ENCODE measurements at places on chromosomes 2 and 18. TPM values are rescaled to one million over a fixed set of nuclear protein-coding genes. Genes with fewer than 3 reads are reported as not detected.

DNA sequence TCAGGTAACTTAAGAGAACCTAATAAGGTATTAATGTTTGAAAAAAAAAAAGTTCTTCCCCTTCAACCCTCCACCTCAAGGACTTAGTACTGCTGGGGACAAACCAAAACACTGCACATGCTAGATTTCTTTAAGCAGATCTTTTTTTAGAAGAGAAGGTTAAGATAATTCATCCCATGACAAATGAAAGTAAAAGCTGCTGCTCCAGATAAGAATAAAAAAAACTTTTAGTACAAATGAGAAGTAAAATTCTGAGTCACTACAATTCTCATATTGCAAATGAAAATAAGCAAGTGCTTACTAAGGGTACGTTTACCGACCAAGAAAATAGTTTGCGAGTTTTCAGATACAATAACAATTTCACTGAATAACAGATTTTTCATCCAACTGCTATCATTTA, 8.9 kb downstream of the STAM2 start:
- DNase-seq: no peak

GRCh38 chr2:178910005-178910404, 102.8 kb upstream of the TTN start:
- no peak for DNase-seq

GRCh38 chr2:96763511-96764252, 3.0 kb downstream of the CNNM4 start:
- DNase-seq: peak; percentile 37

- no peak for DNase-seq
Observed at GRCh38 chr18:5909125-5909524, 13.8 kb upstream of the TMEM200C start.

GRCh38 chr2:145114726-145115125, 594.8 kb upstream of the ZEB2 start:
- no peak for DNase-seq

DNA sequence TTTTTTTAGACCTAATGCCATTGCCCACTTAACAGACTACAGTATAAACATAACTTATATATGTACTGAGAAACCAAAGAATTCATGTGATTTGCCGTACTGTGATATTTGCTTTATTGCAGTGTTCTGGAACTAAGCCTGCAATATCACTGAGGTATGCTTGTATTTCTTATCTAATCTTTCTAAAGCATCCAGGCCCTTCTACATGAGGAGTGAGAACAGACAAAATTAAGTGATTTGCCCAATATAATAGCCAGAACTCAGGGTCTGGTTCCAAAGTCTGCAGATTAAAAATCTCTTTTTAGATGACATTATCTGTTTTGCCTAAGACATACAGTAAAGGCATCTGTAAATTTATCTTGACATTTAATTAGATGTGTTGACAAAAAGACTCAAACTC, 41.9 kb downstream of the BMPR2 start:
- DNase-seq: no peak

- no peak for DNase-seq
Observed at GRCh38 chr18:11305507-11305906, 156.1 kb upstream of the PIEZO2 start.

- DNase-seq: no peak
Observed at GRCh38 chr2:168560817-168561499, 104.9 kb downstream of the CERS6 start.

- DNase-seq: no peak
Observed at GRCh38 chr2:71715241-71715750, 261.9 kb downstream of the DYSF start.

DNA sequence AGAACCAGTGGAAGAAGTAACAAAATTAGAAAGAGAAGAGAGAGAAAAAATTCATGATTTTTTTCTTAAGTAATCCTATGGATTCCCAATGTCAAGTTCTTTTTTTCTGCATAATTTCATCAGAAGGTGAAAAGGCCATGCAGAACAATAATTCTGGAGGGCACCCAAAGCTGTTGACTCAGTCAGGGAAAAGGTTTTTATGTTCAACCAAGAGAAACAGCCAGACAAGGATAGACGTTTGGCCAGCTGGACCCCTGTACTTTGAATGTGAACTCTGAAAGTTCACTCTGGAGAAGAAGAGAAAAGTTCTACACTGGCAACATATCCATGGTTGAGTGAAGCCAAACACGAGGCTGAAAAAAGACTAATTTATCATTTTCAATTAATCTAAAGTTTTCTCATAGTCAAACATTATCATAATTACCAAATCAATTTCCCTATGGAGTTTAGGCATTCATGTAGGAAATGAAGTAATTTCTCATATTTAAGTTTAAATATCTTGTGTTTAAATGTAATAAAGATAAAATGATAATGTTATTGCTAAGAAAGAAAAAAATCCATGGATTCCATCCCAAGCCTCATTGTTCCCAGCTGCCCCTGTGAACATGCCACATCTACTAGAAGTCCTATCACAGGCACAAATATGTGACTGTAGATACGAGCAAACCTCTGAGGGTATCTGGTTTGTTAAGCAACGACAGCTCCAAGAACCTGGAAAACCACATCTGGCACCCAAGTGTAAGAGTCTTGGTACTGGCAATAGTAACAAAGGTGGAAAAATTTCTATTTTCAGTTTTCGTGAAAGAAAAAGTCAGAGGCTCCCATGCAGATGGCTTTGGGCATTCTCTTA, 742.7 kb upstream of the ACVR2A start:
- no peak for DNase-seq

DNA sequence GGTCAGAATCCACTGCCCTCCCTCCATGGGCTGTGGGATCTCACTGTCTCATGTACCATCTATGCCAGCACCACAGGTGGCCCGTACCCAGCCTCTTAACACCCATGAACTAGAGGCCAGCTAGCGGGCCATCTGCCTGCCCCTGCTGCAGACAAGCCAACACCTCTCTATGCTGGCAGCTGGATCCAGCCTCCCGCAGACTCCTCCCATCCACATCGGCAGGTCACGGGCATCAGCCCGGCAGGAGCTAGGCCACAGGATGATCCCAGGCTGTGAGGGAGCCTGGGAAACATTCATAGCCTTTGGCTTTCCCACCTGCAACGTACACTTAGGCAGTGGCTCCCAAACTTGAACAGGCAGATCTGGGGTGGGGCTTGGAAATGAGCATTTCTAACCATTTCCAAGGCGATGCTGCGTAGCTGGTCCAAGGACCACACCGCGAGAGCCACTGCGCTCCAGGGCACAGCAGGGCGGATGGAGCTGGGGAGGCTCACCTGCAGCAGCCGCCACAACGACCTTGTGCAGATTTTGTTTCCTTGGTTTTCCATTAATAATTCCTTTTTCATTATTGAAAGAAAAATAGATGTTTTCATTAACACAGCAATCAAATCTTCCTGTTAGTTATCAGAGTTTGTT, 114.7 kb downstream of the KCNF1 start:
- no peak for DNase-seq

DNA sequence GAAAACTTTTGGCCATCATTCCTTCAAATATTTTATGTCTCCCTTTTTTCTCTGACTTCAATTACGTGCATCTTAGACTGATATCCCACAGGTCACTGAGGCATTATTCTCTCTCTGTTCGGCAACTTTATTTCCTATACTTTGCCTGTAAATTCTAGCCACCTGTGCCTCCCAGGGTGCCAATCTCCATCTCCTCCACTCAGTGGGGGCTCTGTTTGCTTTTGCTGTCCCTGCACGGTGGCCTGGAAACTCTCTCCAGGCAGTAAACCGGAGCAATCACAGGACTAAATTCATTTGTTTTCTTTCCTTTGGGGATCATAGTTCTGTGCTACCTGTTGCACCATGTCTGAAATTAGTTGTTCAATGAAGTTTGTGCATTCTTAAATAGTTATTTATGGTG, 9.6 kb upstream of the MTLN start:
- DNase-seq: no peak

- DNase-seq: peak; percentile 25
Observed at GRCh38 chr2:11744631-11745394, 1.6 kb upstream of the LPIN1 start.

DNA sequence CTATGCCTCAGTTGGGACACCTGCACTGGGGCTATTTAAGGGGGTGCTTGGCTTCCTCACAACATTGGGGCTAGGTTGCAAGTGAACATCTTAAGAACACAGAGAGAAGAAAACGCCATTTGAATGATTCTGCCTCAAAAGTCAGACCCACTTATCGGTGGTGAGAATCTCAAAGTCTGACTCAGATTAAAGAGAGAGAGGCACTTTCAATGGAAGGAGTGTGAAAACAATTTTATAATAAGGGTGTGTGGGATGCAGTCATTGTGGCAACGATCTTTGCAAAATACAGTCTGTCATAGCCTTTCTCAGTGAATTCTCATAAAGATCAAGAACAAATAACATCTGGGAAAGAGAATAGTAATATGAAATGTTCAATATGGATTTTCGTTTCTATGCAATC, 41.8 kb downstream of the CCDC102B start:
- no peak for DNase-seq

DNA sequence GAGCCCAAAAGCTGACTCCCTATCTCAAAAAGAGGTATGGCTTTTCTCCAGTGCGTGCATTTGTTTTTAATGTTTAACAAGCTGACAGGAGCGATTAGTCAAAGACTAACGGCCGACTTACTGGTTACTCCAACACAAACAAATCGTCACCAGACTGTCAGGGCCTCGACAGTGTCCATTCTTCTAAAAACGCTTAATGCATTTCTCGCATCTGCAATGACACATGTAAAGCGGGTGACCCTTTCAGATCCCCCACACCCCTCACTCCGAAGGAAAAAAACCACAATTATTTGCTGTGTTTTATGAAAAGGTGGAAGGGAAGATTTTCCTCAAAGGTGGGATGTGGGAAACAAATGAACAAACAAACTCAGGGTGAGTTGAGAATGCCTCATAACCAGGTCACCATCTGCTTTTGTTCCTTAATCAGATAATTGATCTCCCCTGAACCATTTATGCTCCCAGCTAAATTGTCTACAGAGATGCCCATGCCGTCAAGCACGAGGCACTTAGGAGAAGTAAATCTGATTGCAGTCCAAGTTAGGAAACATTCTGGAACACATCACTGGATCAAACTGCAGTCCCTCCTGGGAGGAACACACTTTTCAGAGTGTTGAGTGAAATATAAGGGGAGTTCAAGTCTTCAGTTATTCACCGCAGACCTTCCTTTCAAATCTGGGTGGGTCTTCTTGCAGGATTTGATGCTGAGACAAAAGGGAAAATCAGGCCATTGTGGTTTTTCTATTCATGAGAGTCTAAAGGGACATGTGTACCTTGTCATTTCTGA, 340.8 kb downstream of the CMPK2 start:
- DNase-seq: no peak

- no peak for DNase-seq
Observed at GRCh38 chr2:8441371-8441770, 240.5 kb upstream of the ID2 start.

GRCh38 chr2:100408104-100408503, 9.4 kb downstream of the CHST10 start:
- DNase-seq: no peak

GRCh38 chr18:13641551-13642439, 84.6 kb downstream of the FAM210A start:
- DNase-seq: peak; percentile 51

DNA sequence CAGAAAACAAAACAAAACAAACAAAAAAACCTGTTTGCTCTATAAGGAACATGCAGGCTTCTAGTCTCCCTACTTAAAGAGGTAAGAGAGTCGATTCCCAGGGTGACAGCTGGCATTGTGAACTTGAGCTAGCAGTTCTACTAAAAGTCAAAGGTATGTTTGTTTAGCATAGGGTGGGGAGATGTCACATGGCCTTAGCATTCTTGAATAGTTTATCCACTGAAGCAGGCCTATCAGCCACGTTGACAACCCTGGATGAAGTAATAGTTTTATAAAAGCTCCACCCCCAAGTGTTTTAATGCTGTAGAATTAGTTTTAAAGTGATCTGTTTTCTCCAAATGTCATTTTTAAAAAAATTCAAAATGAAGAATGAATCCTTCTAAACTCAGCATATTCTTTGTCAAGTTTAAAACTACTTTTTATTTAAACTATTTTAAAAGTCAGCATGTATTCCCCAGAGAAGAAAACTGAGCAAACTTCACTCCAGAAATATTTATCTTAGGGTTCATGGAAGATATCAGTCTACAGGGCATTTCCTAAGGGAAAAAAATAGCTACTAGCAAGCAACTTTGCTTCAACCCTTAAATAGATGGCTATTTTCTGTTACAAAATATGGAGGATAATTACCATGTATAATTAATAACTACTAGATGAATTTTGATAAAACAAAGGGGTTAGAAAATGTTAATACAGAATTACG, 1.7 kb downstream of the MYOM1 start:
- DNase-seq: no peak

DNA sequence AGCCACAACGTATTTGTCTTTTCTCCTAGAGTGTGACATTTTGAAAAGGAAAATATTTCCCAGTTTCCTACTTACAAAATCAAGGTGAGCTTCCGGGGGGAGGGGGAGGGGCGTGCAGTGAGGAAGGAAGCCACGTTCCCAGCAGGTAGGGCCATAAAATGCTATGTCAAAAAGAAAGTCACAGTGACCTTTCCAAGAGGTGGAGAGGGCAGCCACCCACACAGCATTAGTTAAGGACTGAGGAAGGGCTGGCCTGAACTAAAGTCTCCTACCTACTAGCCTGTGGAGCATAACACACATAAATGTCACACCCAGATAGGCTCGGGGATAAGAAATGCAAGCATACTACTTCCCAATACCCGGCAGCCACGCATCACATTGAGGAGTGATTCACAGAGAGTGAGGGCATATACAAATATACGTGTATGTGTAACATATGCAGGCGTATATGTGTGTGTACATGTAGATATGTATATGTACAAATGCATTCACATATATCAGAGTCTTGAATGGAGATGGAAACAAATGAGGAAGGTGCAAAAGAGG, 191.1 kb downstream of the STK39 start:
- no peak for DNase-seq

CPS1 gene
- 31.5 TPM for total RNA-seq

LYG2 gene
- total RNA-seq: 1.7 TPM

GALNT3 gene
- 3.6 TPM for total RNA-seq

THSD7B gene
- 10.5 TPM for total RNA-seq

LOXL3 gene
- 10.0 TPM for total RNA-seq

ITGB6 gene
- not detected for total RNA-seq

TBR1 gene
- 0.08 TPM for total RNA-seq

RNU2-63P gene
- 6.9 TPM for total RNA-seq

CHRND gene
- total RNA-seq: not detected

FOXI3 gene
- 0.69 TPM for total RNA-seq

KCNF1 gene
- 8.4 TPM for total RNA-seq

Measured in endothelial cell (in vitro differentiated cells).